CD8-positive, alpha-beta memory T cell (primary cell): ENCODE measurements at places on chromosomes 12 and 14.

DNA sequence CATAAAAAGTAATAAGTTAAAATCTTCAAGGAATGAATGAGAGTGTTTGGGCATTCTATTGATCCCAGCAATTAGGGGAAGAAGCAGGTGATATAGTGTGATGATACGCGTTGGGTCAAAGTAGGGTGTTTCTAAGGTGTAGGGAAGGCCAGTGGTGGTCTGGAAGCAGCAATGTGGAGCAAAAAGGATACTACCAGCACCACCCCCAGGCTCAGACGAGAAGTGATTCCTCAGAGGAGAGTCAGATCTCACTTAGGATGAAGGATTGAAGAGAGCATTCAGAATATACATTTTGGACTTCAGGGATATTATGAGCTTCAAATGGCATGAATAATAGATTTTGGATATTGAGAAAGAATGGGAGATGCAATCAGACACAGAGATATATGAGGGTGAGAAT is 497.6 kb downstream of the RMST start:
- DNase-seq: no peak

GRCh38 chr14:100604121-100604501 is 16.9 kb upstream of the BEGAIN start:
- no peak for DNase-seq

GRCh38 chr12:82223426-82223825 is 134.8 kb downstream of the CCDC59 start:
- no peak for DNase-seq

DNA sequence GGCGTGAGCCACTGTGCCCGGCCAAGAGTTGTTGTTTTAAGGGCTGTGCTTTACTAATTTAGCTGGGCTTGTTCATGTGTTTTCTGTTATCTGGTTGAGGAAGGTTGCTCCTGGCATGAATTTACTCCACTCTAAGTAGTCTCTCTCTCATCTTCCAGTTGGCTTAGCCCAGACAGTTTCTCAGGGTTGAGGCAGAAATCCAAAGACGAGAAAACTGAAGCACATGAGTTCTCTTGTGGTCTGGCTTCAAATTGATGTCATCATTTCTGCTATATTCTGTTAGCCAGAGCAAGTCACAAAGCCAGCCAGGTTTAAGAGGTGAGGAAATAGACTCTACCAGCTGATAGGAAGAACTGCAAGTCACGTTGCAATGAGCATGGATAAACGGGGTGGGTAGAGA is 57.9 kb downstream of the E2F7 start:
- no peak for DNase-seq

GRCh38 chr14:75042035-75042434 is 9.2 kb downstream of the MLH3 start:
- no peak for DNase-seq

- no peak for DNase-seq
Measured at GRCh38 chr12:96503976-96504375, 14.6 kb downstream of the CFAP54 start.
